ENCODE measurements at places on chromosomes 2 and 18. TPM values are rescaled to one million over a fixed set of nuclear protein-coding genes. Genes with fewer than 3 reads are reported as not detected.

The SERPINB7 gene
- polyA plus RNA-seq = 0.50 TPM

The ALLC gene
- not detected for polyA plus RNA-seq

The ATP6V1C2 gene
- polyA plus RNA-seq = 5.1 TPM

The RGPD3 gene
- polyA plus RNA-seq = 0.67 TPM

The TWIST2 gene
- polyA plus RNA-seq = 9.0 TPM

The TMEM247 gene
- polyA plus RNA-seq = not detected

The ADD2 gene
- polyA plus RNA-seq = 8.3 TPM

The FOXD4L1 gene
- 0.19 TPM for polyA plus RNA-seq

The DPP4 gene
- polyA plus RNA-seq = 106 TPM

The ELAC1 gene
- polyA plus RNA-seq = 16.5 TPM

The PARD6G gene
- 29.4 TPM for polyA plus RNA-seq

The IL1RL1 gene
- 0.11 TPM for polyA plus RNA-seq

Measured in renal cortex interstitium (tissue), 15 donors.